Heart left ventricle (tissue), 16 donors: ENCODE measurements at places on chromosomes 13 and 19.

- DNase-seq, result no peak
Measured at GRCh38 chr13:41580345-41580744, 123.0 kb downstream of the RGCC start.

DNA sequence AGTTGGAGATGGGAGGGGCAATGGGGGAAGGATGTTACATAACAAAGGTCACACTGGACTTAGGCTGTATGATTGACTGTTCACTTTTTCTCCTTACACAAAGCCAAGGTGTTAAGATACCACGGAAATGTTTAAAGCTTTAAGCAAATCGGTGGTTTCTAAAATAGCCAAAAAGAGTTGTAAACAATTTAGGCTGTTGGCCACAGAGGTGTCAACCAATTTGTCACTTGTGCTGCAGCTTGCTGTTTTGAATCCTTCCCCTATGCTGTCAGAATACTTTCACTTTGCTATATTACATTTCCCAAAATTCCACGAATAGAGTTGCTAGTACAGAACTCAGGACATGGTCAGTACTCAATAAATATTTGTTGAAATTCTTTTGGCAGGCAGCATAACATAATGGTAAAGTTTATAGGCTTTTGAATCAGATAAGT is 149.3 kb downstream of the VWA8 start:
- DNase-seq, result no peak

DNA sequence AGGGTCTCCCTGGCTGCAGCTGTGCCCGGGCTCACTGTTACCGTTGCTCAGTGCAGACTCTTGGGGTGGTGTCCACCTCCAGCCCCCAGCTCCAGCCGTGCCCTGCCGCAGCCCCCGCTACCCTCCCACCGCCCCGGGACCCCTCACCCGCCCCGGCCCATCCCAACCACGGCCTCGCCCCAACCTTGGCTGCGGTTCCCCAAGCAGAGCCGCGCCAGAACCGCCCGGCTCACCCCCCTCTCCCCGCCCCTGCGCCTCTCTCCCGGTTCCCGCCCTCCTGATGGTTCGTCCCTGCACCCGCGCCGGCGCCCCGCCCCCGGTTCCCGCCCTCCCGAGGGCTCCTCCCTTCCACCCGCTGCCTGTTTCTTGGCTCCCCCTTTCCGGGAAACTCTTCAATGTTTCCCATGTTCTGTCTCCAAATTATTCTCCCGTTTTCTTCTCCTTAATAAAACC is 40.3 kb downstream of the ANKRD10 start:
- peak; percentile 91 for DNase-seq

DNA sequence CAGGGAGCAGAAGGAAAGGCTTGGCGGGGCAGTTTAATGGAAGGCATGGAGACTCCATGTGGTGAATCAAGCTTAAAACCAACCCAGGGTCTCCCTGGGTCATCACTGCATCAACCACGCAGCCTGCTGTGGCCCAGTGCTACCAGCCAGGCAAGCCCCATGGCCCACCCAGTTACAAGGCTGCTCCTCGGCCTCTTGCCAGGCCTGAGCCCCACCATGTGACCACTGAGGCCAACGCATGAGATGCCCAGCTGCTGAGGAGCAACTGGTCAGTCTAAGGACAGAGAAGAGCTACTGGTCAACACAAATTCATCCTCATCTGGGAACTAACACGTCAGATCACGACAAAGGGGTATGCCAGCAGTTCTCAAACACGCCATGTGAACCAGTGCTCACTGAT is 15.4 kb upstream of the KPTN start:
- peak; percentile 5 for DNase-seq

- DNase-seq, result no peak
Measured at GRCh38 chr19:57961785-57962184, 12.5 kb downstream of the C19orf18 start.

DNA sequence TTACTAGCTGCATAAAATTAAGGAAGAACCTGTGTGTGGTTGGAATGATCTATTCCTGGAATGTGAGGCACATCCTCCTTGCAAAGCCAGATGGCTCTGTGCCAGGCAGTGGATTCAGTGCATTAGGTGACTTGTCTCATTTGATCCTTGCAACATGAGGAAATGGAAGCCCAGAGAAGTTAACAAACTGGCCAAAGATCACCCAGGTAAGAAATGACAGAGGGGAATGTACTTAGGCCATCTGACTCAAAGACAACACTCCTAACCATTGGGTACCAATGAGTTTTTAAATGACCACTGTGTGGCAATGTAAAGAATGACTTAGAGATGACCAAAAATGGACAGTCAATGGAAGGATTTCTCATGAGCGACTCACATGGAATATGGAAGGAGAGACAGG is 114.2 kb upstream of the RXFP2 start:
- no peak for DNase-seq

DNA sequence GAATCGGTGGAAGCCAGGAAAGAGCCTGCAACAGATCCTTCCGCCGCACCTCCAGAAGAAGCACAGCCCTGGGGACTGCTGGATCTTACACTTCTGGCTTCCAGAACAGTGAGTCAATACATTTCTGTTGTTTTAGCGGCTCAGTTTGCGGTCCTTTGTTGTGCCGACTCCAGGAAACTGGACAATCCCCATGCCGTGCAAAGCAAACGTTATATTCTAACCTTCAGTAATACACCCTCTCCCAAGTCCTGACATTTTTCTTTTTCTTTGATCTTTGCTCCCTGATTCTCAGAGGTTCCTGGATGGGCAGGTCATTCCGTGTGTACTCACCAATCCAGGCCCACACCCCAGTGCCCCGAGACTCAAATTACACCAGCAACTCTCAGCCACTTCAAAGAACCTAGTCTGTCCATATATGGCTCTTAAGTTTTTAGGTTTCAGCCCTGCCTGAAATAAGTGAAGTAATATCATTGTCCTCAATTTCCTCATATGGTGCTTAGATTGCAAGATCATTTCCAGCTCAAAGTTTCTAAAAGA is 387.1 kb upstream of the SGCG start:
- DNase-seq, result no peak
